Adipocyte (in vitro differentiated cells): ENCODE measurements at places on chromosomes 5 and 9.

GRCh38 chr5:71905834-71906711, 187.0 kb downstream of the CARTPT start:
- DNase-seq: no peak

- DNase-seq: no peak
These were observed 137.0 kb upstream of the LRRTM2 start for GRCh38 chr5:139012176-139012575.

GRCh38 chr9:13295556-13295955, 16.1 kb upstream of the MPDZ start:
- no peak for DNase-seq

GRCh38 chr9:86795823-86796553, 151.3 kb downstream of the GAS1 start:
- peak; percentile 95 for DNase-seq
